Mesenteric fat pad (tissue), 1 donor: ENCODE measurements at places on chromosomes 2 and 18. TPM values are rescaled to one million over a fixed set of nuclear protein-coding genes. Genes with fewer than 3 reads are reported as not detected.

DNA sequence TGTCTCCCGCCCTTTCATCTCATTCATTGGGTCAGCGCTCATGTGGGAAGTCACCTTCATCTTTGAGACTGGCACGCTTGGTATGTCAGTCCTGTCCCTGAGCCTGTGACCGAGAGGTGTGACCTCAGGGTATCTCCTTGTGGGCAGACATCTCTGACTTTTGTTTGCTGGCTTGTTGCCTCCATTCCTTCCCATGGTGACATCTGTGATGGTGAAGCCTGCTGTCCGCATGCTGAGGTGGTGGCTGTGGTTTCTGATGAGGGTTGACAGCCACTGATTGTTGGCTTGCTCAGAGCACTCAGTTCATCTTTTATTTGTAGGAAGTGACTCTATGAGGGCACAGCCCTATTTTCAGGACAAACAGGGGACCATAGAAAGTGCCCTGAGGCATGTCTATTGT, 139.2 kb downstream of the SLC4A3 start:
- DNase-seq = no peak

DNA sequence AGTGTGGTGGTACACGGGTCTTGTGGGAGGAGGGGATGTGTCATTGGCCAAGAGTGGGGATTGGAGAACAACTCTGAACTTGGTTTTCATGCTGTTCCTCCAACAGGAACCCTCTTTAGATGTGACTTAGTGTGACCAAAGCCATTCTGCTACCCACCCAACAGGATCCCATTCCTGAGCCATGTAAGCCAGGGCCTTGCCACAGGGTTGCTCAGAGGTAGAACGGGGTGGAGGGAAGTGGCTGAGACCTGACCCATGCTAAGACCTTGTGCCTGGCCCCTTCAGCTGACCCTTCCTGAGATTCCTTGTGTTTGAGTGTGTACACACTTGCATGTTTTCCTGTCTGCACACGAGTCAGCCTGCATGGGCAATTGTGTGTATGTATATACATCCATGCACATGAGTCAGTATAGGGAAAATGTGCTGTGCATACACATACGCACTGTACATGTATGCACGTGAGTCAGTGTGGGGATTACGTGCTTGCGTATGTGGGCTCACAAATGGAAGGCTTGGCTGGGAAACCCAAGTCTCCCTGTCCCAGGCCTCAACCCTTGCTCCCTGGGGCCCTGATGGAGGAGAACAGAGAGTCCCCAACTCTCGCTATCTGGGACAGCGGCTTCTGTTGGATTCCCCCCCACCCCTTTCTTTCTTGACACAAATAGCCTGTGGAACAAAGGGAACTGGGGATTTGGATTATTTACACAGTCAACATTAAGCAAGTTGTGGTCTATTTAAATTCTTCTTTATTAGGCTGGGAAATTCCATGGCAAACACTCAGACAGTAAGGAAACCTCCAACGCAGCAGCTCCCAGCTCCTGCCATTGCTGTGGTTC, 339.8 kb downstream of the DYSF start:
- DNase-seq = peak; percentile 35

DNA sequence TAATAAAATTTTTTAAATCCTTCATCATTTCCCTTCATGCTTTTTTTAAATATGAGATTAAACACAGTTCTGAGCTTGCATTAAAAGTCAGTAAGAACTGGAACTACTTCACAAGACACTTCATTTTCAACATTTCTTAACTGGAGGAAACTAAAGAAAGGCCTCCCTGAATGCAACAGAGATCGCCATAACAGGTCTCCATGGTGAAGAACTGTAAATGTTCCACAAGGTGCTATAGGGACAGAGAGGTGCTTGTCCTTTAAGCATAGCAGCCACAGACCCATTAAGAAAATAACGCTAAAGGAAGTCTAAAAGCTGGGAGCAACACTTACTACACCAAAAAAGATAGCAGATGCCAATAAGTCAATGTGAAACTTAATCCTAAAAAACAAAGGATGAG, 8.5 kb downstream of the STAM2 start:
- no peak for DNase-seq

- DNase-seq = no peak
These were observed 15.5 kb upstream of the PDK1 start for GRCh38 chr2:172540421-172540820.

DNA sequence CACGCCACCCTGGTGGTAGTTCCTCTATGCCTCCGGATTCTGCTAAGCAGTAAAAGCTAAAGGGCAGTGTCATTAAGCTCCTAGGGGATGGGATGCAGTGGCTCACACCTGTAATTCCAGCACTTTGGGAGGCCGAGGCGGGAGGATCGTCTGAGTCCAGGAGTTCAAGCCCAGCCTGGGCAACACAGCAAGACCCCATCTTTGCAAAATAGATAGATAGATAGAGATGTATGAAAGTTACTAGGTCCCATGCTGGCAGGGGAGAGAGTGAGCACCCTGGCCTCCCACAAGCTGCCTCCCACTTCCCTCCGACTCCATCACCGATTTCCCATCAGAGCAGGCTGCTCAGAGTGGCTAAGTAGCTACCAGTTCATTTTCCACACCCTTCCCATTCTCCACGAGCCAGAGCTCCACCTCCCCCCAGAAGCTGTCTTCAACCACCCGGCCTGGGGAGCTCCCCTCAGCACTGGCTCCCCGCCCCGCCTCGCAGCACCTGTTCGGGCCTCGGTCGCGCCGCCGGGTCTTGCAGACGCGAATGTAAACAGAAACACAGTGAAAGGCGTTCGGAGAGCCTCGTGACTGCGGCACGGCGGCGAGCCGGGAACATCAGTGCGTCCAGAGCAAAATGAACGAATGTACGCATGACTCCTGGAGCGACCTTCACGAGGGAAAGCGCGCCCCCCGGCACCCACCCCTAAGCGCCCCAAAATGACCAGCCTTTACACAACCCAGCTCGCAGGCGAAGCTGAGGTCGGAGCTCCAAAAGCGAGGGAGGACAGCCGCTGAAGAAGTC, 598 bp upstream of the CEP68 start:
- DNase-seq = no peak

GRCh38 chr18:43965691-43966090, 688.4 kb upstream of the SYT4 start:
- no peak for DNase-seq

- no peak for DNase-seq
These were observed 12.6 kb upstream of the L3MBTL4 start for GRCh38 chr18:6427286-6427685.

DNA sequence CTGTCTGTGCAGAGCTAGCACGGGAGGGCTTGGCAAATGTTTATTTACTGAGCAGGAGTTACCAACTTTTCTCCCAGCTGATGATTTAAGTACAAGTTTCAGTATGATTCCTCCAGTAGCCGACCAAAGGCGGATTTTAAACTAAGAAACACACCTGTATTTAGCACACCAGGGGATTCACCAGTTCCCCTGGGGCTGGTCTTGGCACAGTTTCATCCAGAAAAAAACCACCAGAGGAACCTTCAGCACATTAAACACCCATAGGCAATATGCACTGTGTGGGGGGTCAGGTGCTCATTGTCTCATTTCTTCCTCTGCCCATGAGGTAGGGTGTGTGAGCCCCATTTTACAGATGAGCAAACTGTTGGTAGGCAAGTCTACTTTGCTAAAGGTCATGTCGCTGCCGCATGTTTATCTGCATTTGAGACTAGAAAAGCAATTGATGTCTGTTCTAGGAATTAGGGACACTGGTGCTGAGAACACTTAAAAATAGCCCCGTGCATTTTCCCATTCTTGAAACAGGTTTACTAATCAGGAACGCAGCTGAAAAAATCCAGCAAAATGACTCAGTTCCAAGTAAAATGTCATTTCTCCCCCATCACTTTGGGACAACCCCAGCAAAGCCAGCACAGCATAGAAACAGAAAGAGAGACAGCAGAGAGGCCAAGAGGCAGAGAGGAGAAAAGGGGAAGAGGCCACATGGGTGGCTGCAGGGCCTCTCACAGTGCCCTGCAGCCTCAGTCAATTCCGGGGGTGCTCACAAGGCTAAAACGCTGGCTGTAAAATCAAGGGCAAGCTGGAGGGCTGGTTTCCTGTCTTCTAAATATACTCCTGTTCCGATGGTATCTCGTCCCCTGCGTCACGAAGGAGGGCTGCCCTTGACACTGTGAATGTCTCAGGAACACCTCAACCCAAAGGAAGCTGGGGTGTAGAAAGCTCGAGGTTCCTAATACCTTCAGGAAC, 166.8 kb upstream of the ID2 start:
- DNase-seq = no peak

GRCh38 chr2:172070936-172071335, 14.4 kb upstream of the DLX1 start:
- DNase-seq = no peak

DNA sequence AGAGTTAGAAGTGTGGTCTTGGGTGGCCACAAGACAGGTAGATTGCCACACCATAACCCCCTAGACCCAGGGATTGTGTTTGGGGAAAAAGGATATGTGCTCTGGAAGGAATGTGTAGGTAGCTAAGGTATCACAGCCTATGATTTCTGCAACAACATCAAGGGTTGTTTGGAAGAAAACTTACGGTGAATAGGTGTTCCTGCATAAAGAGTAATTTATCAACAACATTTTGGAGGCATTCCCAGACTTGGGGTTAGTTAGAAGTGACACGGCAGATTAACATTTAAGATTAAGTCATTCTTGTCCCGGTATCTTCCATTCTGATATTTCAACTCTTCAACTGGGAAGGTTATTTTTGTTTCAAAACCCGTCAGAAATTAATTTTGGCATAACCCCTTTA, 65.5 kb downstream of the SPP2 start:
- no peak for DNase-seq

DNA sequence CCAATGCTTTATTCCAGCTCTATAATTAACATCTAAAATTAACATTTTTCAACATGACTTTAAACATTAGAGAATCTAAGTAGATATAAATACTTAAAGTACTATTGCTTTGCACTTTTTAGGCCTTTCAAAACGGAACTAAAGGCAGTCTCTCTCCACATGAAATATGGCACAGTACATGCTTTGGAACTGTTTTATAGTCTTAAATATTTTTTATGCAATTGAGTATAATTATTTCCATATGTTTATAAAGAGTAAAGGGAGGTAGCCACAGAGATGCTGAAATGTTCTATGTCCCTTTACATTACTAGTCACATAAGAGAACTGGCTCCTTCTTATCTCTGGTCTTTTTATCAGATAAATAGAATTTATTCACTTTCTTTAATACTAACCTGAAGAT, 674.0 kb downstream of the PLCL1 start:
- no peak for DNase-seq

GRCh38 chr2:6909431-6910385, 7.5 kb upstream of the RNF144A start:
- no peak for DNase-seq

DNA sequence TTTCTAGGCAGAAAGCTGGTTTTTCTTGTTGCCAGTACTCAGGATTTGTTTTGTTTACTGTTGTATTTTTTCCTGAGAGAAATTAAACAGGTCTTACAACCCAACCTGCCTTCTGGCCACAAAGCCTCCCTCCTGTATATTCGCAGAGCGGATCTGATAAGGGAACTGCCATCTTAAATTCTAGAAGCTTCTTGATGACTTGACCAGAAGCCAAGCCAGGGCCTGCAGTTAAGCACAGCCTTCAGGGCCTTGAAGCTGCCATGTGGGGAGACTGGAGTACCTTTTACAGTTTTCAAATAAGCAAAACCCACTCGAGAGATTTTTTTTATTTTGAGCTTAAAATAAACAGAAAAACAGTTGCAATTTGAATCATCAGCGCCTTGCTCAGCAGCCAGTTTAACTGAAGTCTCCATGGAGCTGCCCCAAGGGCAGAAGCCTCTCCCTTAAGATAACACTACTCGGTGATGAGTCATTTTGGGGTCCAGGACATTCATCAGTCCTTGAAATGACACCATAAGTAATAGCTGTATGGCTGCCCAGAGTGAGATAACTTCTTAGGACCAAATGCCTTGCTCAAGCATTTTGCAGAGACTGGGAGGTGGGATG, 51.5 kb upstream of the PHLPP1 start:
- no peak for DNase-seq

GRCh38 chr2:1645761-1646476, 98.4 kb downstream of the PXDN start:
- peak; percentile 79 for DNase-seq

DNA sequence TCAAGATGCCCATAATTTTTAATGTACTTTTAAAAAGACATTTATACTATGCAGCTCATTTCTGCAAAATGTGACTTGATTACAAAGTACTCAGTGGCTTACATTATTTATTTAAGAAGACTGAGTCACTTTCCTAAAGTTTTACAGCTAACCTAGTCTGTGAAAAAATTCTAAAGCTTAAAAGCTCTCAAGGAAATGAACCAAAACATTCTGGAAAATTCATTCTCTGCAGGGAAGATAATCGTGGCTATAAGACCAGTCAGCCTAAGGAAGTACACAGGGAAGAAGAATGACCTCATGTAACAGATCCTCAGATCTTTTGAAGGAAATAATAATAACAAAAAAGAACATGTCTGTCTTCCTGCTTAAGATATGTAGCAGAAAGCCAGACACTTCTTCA, 232.1 kb upstream of the STK17B start:
- no peak for DNase-seq

- no peak for DNase-seq
These were observed 255.2 kb upstream of the NRP2 start for GRCh38 chr2:205427112-205427511.

DNA sequence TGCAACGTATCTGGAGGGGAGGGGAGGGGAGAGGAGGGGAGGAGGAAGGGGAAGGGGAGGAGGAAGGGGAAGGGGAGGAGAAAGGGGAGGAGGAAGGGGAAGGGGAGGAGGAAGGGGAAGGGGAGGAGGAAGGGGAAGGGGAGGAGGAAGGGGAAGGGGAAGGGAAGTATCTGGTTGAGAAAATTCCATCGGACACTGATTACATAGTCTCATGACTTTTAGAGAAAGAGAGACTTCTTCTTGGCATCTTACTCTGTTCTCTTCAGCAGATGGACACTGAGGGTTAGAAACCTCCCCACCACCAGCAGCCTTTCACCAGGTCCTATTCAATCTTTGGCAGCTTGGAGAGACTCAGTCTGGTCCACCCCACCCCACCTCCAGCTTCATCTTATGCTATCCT, 296.3 kb downstream of the TNS1 start:
- DNase-seq = no peak

DNA sequence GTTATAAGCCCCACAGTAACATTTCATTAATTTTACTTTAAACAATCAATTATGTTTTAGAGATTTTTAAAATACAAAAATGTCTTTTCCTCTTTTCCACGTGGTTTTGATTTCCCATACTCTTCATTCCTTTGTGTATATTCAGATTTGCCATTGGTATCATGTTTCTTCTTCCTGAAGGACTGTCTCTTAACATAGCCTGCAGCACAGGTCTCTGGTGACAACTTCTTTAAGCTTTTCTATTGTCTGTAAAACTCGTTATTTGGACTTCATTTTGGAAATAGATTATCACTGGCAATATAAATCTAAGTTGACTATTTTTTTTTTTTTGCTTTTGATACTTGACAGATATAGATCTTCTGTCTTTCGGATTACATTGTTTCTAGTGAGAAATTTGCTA, 115.2 kb upstream of the KLHL29 start:
- no peak for DNase-seq

GRCh38 chr2:225494100-225494459, 94.6 kb downstream of the NYAP2 start:
- DNase-seq = no peak

GRCh38 chr2:10332402-10333246, 29.9 kb downstream of the HPCAL1 start:
- DNase-seq = no peak

GRCh38 chr2:24950102-24950501, 21.7 kb downstream of the DNAJC27 start:
- no peak for DNase-seq

TMEM169 gene
- total RNA-seq = 0.45 TPM

TNFAIP6 gene
- total RNA-seq = 25.4 TPM

TSPYL6 gene
- total RNA-seq = not detected

CSRNP3 gene
- 0.51 TPM for total RNA-seq

FKBP1B gene
- total RNA-seq = 5.0 TPM

SULT1C4 gene
- 2.1 TPM for total RNA-seq

IL36G gene
- not detected for total RNA-seq

DLX2 gene
- total RNA-seq = not detected

IL36B gene
- total RNA-seq = not detected
